ENCODE measurements at places on chromosomes 3 and 15.

DNA sequence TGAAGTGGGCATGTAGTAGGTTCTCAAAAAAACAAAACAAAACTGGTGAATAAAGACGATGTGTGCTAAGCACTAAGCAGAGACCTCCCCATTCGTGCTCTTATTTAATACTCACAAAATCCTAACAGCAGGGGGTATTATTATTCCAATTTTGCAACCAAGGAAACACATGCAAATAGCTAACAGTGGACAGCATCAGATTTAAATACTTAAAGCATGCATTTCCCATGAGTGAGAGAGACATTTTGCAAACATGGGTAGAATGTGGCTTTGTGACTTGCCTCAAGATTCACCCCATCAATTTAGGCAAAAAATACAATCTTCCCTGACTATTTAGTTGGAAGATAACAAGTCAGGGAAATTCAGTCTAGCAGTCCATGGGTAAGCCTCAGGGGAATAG is 946.2 kb upstream of the CFAP20DC start:
- DNase-seq: no peak

- DNase-seq: no peak
Observed at GRCh38 chr3:148428862-148429605, 268.7 kb upstream of the AGTR1 start.

DNA sequence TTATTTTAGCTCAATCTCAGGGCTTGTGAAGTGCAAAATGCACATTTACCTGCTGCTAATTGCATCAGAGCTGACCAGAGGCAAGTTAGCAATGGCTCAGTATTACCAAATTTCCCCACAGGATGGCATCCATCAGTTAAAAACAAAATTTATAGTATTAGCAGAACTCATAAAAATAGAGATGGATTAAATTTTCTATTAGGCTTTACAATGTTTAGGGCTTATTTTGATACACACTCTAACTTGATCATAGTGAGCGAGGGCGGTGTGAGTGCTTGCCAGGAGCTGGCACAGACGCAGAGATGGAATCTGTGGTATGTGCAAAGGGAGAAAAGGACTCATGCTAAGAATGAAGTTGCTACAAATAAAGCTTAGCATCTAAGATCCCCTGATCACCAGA is 241.0 kb downstream of the NSUN3 start:
- no peak for DNase-seq

GRCh38 chr3:67804578-67804977 is 150.2 kb upstream of the SUCLG2 start:
- no peak for DNase-seq

DNA sequence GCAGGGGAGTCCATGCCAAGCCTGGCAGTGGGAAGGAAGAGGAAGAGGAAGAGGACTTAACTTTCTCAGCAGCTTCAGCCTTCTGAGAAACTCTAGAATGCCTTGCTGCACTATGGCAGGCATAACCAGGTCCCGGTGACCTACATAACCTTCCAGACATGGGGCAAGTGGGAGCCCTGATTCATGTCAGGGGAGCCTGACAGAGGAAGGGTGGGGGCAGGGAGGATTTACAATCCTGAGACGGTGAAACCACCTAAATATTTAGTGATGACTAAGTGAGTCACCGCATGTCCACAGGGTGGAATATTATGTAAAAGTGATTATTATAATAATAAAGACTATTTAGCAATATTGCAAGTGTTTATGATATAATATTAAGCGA is 46.7 kb downstream of the AMOTL2 start:
- DNase-seq: no peak

GRCh38 chr15:68488290-68488689 is 56.3 kb upstream of the ITGA11 start:
- no peak for DNase-seq

GRCh38 chr15:85133709-85134108 is 152.1 kb downstream of the PDE8A start:
- no peak for DNase-seq

DNA sequence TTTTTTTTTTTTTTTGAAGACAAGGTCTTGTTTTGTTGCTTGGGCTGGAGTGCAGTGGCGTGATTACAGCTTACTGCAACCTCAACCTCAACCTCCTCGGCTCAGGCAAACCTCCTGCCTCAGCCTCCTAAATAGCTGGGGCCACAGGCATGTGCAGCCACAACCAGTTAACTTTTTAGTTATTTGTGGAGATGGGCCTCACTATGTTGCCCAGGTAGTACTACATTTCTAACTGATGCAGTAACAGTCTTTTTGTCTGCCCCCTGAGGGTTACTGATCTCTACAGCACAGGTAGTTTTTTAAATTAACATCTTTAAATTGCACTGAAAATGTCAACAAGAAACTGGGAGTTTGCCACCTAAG is 3.4 kb upstream of the LMLN start:
- DNase-seq: no peak

DNA sequence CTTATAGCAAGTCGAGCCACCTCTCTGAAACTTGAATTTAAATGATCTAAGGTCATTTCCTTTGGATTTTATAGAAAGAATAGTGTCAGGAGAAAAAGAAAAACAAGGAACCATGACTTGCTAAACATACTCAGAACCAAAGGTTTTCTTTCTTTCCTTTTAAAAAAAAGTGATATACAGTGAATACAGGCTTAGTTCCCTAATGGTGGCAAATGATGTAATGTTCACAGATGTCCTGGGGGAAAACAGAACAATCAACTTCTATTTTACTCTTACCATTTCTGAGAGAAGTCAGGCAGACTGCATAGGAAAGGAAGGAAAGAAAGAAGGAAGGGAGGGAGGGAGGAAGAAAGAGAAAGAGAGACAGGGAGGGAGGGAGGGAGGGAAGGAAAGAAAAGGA is 56.5 kb downstream of the ST6GAL1 start:
- DNase-seq: no peak

- no peak for DNase-seq
Observed at GRCh38 chr15:57773051-57773450, 66.5 kb downstream of the POLR2M start.

DNA sequence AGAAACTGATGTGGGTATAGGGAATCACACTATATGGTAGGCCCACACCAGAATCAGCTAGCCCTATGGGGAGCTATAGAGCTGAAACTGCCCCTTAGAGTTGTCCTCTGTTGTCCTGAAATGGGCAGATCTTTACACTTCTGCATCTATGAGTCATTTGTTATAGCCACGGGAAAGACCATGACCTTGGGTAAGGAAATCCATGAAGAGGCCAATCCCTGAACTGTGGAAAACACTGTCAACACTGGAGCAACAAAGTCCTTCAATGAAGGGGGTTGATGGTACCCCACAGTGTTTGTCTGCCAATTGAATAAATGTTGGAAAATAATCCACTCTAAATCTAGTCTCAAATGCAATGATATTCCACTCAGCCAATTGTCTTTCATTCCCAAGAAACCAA is 5.2 kb upstream of the CD200R1 start:
- no peak for DNase-seq

DNA sequence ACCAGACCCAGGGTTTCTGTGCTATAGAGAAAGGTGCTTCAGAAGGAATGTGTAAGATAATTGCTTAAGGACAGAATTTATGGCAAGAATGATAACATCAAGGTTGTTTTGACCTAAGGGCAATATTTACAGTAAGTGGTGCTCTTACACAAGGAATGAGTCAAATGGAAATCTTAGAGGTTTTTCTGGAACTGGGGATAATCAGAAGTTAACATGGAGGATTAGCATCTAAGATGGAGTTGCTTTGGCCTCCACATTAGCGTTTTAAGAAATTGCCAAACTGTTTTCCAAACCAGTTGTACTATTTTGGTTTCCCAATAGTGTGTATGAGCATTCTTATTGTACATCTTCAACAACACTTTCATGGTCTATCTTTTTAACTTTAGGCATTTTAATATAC is 3.1 kb downstream of the WDR93 start:
- DNase-seq: no peak

DNA sequence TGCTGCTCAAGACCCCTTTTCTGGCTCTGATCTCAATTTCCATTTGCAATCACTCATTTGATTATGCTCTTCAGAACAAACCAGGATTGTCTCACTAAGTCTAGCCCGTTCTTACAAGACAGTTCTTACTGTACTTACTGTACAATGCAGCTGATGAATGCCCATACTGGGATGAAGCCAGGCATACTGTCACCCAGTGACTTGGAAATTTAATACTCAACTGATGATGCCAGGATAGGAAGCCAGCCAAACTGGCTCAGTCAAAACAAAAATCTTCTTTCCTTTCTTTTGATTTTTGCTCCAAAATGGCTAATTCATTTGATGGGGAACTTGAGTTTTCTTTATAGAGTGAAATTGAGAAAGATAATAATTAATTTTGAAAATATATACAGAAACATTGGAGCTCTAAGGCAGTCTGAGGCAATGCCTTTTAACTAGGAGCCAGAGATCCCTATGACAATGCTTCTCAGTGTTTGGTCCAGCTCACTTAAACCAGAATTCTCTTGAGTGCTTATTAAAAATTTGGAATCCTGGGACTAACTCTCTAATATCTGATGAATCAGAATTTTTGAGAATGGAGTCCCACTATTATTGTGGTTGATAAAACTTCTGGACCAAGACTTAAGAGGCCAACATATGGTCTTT is 265.6 kb upstream of the THBS1 start:
- DNase-seq: no peak

DNA sequence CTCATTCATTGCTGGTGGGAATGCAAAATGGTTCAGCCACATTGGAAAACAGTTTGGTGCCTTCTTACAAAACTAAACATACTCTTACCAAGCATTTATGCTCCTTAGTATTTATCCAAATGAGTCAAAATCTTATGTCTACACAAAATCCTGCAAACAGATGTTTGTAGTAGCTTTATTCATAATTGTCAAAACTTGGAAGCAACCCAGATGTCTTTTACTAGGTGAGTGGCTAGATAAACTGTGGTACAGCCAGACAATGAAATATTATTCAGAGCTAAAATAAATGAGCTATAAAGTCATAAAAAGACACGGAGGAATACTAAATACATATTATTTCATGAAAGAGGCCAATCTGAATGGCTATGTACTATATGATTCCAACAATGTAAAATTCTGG is 709.5 kb downstream of the NSUN3 start:
- no peak for DNase-seq

DNA sequence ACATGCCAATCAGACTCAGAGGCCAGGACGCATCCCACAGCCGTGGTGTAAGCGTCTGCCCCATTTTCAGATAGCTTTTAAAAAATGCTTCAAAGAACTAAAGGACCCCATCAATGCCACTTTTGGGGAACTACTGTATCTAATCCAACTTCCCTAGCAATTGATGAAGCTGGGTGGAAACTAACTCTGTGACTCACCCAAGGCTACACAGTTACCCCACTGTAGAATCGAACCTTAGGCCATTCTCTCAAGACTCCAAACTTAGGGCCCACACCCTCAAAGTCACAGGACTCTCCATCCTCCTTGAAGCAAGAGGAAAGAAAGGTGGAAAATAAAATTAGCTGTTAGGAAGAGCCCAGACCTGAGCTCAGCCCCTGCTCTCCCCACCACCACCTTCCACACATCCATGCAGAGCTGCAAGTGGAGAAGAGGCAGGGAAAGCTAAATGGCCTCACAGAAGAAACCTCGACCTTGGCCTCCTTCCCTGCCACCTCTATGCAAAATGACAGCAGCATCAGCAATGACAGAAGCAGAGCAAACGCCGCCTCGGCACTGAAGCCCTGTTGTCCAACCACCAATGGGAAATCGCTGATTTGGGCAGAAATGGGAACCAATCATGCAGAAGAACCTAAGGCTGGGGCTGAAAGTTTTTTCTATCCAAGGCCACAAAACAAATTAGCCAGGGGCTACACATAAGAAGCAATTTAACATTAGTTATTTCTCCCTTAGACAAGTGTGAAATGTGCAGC is 22.2 kb downstream of the ANP32A start:
- no peak for DNase-seq

GRCh38 chr3:113697500-113698090 is 1.2 kb upstream of the USF3 start:
- DNase-seq: no peak

GRCh38 chr15:57479005-57479404 is 102.7 kb downstream of the CGNL1 start:
- no peak for DNase-seq

DNA sequence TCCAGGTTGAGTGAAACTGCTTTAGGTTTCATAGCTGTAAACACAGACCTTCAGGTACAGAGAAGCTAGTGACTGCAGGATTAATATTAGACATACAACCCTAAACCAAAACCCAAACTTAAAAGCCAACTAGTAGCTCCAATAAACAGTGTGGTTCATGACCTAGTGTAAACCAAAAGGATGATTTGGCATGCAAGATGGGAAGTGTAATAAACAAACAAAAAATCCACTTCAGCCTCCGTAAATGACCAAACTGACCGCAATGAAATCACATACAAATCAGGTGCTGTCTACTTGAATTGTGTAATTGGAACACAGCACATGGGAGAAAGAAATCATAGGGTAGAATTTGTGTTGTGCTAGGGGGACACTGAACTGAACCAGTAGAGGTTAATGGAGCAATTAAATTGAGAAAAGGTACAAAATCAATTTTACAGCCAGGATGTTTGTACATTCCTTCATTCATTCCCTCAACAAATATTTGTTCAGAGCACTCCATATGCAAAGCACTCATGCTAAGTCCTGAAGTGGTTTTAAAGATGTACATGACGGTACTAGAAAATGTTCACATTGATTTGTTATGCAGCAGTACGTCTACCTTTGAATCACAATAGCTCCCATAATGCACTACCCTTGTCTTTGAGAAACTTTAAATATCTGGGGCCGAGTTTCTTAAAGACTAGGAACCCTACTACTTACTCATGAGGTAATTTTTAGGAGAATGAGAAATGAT is 21.4 kb upstream of the CHST2 start:
- no peak for DNase-seq

GRCh38 chr3:20130106-20130505 is 55.9 kb downstream of the SGO1 start:
- no peak for DNase-seq

GRCh38 chr15:75985971-75986370 is 26.3 kb downstream of the NRG4 start:
- DNase-seq: no peak

DNA sequence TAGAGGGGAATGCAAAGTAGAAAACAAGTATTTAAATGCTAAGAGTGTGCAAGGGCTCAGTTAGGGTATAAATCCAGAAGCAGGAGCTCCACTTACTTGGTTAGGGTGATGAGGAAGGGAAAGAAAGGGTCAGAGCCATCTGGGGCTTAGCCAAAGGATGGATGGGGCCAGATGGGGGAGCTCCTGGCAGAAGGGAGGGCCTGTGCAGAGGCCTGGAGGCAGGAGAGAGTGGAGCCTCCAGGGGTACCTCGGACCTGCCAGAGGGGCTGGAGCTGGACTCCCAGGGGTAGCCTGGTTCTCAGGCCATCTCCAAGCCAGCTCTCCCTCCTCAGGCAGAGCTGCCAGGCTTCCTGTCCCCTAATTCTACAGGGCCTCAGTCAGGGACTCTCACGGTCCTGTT is 506.3 kb downstream of the SHQ1 start:
- no peak for DNase-seq

- no peak for DNase-seq
Observed at GRCh38 chr3:16869261-16870005, 15.3 kb upstream of the PLCL2 start.

GRCh38 chr3:182063742-182064141 is 352.0 kb downstream of the SOX2 start:
- DNase-seq: no peak
